ENCODE measurements at places on chromosomes 7 and 10. TPM values are rescaled to one million over a fixed set of nuclear protein-coding genes. Genes with fewer than 3 reads are reported as not detected.
A peak's percentile ranks its signal among the peaks of the same experiment; 100 is the strongest.

CHST3 gene
- total RNA-seq: 37.7 TPM

HOGA1 gene
- 1.5 TPM for total RNA-seq

CDH23 gene
- total RNA-seq: 24.5 TPM

DYDC2 gene
- not detected for total RNA-seq

GRID1 gene
- total RNA-seq: 4.4 TPM

OPALIN gene
- total RNA-seq: not detected

CYP2C8 gene
- 0.32 TPM for total RNA-seq

PLAU gene
- 34.2 TPM for total RNA-seq

TBX20 gene
- total RNA-seq: not detected

PRLHR gene
- total RNA-seq: not detected

GIMAP1 gene
- 5.4 TPM for total RNA-seq

ANKRD61 gene
- 0.42 TPM for total RNA-seq

KCND2 gene
- total RNA-seq: 3.5 TPM

CLCN1 gene
- total RNA-seq: not detected

ITGB8 gene
- total RNA-seq: 12.8 TPM

CDHR1 gene
- 0.14 TPM for total RNA-seq

DNA sequence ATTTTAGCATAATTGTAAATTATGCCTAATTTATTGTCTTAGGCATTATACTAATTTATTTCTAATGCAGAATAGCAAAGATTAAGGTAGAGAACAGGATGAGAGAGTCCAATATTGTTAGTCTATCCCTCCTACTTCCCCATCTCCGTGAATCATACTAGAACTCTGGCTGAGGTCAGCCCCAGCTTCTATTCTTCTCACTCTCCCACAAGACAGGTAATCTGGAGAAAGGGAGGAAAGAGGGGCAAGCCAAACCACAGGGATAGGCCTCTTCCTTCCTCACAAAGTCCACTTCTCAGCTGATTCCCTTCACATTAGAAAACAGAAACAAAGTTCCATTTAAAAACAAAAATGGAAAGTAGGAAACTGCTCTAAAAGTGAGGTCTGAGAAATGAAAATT, 117.5 kb upstream of the LAMB4 start:
- no peak for DNase-seq

DNA sequence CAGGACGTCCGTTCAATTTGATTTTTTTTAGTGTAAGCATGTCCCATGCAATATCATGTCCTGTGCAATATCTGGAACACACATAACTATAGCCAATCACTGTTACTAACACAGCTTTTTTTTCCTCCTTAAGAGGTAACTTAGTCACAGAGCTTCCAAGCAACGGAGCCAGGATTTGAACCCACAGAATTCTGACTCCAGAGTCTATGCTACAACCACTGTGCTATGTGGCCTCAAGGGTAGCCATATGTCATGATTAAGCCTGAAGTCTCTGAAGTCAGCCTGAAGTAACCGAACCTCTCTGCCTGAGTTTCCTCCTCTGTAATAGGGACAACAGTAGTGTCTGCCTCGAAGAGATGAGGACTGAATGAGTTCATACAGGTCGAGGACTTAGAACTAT, 42.2 kb upstream of the TCF7L2 start:
- no peak for DNase-seq

- DNase-seq: no peak
Measured at GRCh38 chr10:119917777-119918176, 25.2 kb downstream of the SEC23IP start.

GRCh38 chr7:102147008-102147407, 139.7 kb upstream of the SH2B2 start:
- DNase-seq: no peak

GRCh38 chr10:22268503-22268902, 47.7 kb upstream of the COMMD3 start:
- DNase-seq: no peak

DNA sequence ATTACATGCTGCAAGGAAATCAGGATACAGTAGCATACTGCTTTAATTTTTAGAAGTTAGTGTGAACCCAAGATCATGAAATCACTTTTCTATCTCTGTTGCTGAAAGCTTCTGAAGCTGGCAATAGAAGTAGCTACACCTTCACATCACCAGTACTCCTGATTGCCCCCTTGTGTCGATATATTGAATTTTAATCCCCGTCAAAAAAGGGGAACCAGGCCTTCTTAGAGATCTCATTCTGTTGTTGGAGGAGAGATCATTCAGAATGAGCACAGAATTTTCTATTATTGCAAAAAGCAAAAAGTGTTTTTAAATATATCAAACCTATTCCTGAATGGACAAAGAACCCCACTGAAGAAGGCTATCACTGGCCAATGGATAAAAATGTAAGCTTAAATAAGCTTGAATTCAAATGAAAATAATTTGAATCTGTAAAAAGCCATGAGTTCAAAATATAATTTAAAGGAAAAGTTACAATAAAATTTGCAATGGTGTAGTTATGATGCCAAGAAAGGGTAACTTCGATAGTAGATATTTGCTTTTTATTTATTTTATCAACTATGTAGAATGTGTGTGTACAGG, 39.7 kb upstream of the TEX47 start:
- no peak for DNase-seq

- DNase-seq: no peak
Measured at GRCh38 chr7:36863901-36864701, 139.8 kb upstream of the AOAH start.

DNA sequence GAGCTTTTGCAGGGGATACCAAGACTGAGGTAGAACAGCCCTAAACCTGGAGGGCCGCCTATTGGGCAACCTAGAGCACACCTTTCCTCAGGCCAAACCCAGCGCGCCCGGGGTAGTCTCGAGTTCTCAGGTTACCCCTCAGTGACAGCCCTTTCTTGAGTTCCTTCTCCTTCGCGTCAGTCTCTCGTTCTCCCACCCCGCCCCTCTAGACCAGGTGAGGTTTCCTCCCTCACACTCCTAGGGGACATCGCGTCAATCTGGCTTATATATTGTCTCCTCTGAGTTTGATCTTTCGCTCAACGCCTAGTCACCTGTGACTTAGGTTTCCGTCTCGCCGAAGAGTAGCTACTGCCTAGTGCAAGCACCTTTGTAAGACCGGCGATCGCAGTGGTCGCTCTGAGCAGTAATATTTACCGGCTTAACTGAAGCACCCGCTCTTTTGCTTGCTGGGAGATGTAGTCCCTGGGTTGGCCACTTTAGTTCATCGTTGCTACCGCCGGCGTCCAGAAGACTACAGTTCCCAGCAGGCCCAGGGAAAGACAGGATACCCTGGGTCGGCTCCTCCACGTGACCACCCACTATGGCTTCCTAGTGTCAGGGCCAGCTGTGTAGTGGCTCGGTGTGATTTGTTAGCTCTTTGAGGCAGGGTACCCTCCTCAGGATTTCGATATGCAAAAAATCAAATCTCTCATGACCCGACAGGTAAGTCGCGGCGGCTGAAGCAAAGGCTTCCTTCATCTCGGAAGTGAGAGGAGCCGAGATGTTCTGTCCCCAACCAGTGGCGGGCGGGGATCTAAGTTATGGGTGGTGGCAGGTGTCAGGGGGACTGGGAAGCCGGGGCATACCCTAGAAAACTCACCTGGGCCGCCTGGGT, at the start of gene VPS50:
TSS of gene VPS50 (plus strand) at position 568 of the 874 bp plus-strand sequence. CDS start at position 670, 102 bp downstream.
- DNase-seq: peak; percentile 97

- no peak for DNase-seq
Measured at GRCh38 chr7:123714296-123715080, 34.3 kb downstream of the WASL start.

GRCh38 chr10:93061594-93062513, 1.3 kb downstream of the CYP26C1 start:
- peak; percentile 68 for DNase-seq

GRCh38 chr7:79096361-79096805, 357.1 kb downstream of the MAGI2 start:
- DNase-seq: no peak

DNA sequence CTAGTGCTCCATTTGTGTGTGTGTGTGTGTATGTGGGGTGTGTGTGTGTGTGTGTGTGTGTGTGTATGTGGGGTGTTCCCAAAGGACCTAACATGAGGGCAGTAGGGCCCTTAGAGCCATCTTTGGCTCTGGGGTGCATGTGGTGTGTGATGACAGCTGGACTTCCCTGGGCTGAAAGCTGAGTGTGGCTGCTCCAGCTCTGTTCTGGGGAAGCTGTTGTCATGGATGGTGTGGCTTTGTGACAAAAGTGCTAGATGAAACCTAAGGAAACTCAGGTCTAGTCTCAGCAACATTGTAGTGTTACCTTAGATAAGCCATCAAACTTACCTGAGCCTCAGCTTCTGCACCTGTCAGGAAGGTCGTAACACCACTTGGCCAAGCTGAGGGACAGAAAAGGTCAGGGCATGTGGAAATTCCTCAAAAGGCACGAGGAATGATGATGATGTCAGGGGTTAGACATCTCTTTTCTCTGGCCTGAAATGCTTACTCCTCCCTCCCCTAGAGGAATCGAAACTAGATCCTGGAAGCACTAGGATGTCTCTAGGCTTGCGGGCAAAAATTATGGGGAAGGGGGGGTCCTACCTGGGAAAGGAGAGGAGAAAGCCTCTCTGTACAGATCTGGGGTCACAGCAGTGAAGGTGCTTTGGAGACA, 115.4 kb downstream of the RPS24 start:
- DNase-seq: no peak

DNA sequence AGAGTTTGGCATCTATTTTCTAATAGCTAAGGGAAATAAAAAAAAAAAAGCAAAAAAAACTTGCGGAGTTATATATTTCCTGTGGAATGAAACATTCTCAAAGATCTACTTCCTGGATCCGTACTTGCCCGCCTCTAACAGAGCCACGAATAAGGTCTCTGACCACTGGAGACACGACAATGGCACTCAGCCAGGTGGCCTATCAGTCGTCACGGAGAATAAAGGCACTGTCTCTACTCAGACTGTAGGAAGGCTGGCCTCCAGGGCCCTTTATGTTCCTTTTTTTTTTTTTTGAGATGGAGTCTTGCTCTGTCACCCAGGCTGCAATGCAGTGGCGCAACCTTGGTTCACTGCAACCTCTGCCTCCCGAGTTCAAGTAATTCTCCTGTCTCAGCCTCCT, 58.7 kb downstream of the RGS10 start:
- no peak for DNase-seq

GRCh38 chr10:132549371-132549770, 11.8 kb downstream of the INPP5A start:
- peak; percentile 74 for DNase-seq

DNA sequence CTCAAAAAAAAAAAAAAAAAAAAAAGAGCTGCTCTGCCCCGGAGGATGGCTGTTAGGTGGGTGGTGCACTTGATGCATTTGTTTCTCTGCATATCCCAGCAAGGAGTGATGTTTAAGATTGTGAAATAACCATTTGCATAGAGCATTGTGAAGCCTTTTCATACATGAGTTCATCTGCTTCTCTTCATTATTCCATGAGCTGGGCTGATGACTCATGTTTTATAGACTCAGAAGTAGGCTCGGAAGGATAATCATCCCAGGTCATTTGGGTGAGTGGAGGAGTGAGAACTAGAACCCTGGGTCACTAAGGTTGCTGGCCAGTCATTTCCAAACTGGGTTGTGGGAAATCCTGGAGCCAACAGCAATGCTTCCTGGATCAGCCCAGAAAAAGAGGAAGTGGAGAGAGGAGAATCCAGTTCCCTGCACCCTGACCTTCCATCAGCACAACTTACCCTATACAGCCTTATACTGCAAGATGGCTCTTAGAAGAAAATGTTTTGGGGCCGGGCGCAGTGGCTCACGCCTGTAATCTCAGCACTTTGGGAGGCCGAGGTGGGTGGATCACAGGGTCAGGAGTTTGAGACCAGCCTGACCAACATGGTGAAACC, 45.3 kb downstream of the TACC2 start:
- DNase-seq: no peak

DNA sequence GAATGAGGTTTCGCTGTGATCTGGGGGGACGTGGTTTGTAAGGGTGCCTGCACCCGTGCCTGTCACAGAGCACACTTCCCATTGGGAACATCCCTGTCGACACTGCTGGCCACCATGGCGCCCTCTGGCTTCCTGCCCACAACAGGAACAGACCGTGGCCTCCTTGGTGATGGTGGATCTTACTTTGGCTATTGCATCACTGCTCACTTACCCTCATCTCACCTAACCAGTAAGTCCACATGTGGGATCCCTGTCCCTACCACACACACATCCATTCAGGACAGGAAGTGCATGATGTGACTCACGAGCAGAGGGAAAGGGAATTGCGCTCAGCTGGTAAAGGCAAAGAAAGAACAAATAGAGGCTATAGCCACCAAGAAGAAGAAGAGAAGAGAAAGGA, 26.2 kb upstream of the SEC61G start:
- DNase-seq: no peak

DNA sequence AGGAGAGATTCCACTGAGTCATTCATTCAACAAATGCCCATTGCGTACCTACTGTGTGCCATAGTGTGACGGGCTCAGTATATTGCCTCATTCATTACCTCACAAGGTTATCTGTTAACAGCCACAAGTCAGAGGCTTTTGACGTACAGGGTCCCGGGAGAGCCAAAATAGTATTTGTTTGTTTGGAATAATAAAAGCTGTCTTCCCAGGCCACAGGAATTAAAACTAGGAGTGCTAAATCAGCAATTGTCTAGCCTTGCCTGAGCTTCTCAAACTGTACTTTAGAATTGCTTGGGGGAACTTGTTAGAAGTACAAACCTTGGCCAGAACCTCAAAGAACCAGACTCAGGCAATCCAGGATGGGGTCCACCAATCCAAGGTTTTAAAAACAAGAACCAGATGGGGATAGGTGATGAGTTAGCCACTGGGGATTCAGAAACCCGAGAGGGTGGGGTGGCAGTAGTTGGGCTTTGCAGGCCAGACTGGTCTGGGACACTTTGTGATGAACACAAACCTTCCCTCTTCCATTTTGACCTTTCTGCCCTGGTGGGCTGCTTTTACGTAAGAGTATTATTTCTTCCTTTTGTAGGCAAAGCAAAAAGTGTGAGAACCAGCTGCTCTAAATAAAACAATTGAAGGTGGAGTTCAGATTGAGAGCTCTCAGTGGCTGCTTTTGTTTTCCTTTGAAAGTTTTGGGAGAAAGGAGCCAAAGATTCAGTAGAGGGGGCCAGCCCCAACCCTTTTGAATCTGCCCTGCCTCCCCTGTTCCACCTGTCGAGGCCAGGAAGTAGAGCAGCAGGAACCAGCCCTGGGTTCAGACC, 113.0 kb upstream of the ANLN start:
- DNase-seq: no peak

GRCh38 chr7:16774294-16774693, 20.7 kb downstream of the TSPAN13 start:
- no peak for DNase-seq

DNA sequence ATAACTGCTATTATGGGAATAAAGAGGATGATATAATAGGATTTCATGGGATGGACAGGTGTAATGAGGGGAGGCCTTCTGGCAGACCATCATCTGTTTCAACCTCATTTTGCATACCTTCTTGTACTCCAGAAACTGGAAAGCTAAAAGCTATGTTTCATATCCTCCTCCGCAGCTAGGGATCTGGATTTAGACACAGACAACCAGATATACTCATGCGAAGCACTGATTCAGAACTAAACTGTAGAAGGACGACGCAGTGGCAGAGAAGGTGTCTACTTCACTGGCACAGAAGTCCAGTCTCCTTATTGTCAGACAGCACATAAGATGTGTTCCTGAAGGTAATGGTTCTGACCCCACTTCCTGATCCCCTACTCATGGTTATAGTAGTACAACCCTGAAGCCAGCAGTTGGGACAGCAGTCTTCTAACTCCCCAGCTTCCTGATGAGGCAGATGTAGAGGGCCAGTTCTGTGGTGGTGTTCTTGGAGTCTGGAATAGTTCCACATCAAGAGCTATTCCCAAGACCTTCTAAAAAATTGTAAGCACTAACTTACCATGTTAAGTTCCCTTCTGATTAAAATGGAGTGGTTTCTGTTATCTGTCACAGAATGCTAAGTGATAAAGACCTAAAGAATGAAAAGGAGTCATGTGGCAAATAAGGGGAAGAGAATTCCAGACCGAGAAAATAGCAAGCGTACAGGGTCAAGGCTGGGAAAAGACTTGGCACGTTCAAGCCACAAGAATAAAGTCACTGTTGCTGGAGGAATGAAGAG, 550.3 kb downstream of the GRM8 start:
- DNase-seq: no peak

Measured in posterior vena cava (tissue), 2 donors.